ENCODE measurements at places on chromosomes 16 and 17. TPM values are rescaled to one million over a fixed set of nuclear protein-coding genes. Genes with fewer than 3 reads are reported as not detected.

The DCUN1D3 gene
- total RNA-seq: 36.7 TPM

The ZNF276 gene
- total RNA-seq: 72.1 TPM

The ZNF624 gene
- 4.2 TPM for total RNA-seq

The NACA2 gene
- total RNA-seq: not detected

The TAC4 gene
- total RNA-seq: not detected

The KRTAP17-1 gene
- not detected for total RNA-seq

The SLC5A10 gene
- not detected for total RNA-seq

The SLC16A11 gene
- 1.2 TPM for total RNA-seq

The TSPOAP1 gene
- total RNA-seq: 54.0 TPM

The IRX5 gene
- not detected for total RNA-seq

The MYH8 gene
- not detected for total RNA-seq

The GDPD3 gene
- total RNA-seq: 1.6 TPM

- no peak for DNase-seq
Observed at GRCh38 chr16:81697616-81698309, 81.3 kb upstream of the PLCG2 start.

DNA sequence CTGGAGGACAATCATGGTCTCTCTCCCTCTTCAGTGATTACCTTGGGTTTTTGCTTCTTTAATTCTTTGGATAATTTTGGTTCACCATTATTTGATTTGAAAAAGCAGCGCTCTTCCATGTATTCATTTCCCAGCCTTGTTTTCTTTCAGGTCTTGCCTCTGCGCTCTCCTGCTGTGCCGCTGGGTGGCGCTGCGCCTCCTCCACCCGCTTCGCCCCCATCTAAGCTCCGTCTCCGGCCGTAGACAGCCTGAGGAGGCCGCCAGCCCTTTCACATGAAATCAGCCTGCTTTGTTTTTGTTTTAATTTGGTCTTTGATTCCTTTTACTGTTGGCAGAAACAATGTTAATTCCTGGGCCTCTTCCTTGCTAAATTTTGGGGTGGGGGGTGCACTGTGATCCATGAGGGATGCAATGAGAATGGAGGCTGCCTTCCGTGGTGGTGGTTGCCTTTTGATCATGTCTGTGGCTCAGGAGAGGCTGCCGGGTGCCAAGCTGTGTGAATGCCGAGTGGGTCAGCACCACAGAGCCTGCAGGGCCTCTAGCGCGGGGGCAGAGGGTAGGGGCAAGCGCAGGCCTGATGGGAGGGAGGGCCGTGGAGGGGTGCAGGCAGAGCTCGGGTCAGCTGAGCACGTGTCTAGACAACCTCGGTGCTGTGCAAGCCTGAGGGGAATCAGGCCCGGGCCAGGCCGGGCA lies 64.1 kb downstream of the PLD6 start:
- DNase-seq: no peak

DNA sequence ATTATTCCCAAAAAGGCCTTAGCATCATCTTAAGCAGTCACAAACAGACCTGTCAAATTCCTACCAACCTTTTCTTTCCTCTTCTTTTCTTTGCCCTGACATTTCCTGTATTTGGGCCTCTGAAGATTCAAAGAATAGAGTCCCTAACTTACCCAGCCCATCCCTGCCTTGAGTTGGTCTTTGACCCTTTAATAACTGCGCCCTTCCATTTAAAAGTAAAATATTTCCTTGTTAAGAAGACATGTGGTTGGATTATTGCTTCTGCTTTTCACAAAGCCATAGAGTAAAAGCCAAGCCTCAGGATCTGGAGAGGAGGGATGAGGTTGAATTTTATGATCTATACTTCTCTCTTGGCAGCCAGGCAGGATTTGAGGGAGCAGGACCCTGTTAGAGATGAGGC lies 13.2 kb upstream of the CCL23 start:
- no peak for DNase-seq

- no peak for DNase-seq
Observed at GRCh38 chr17:80704894-80705293, 160.3 kb downstream of the RPTOR start.

GRCh38 chr17:48012151-48012520 lies 25.5 kb downstream of the COPZ2 start:
- no peak for DNase-seq

DNA sequence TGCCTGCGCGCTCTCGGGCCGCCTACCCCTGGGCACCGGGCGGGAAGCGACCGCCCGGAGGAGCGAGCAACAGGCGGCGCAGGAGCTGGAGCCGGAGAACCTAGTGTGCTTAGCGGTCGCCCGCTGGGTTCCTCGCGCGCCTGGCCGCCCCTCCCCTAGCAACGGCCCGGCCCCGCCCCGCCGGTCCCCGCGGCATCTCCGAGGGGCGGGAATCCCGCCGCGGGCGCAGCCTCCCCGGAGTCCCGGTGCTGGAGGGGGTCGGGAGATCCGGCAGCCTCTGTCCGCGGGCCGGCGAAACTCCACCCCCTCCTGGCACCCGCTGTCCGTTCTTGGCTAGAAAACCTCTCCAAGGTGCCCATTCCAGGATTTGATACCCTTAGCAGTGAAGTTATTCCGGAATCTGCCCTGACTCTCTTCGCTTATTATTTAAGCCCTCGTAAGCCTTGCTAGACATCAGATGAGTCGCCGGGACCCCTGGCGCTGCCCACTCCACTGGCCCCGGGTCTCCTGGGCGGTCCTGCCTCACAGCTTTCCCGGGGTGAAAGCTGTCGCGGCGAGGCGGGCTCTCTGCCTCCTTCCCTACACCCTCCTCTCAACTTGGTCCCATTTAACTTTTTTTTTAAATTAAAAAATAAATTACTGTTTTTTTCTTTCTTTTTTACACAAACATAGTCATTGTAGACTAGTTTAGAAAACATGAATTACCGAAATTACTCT lies at the start of gene RPRML:
RPRML (minus strand) TSS at position 107 of the 717 bp plus-strand sequence. CDS start 246 bp downstream, outside the sequence.
- DNase-seq: no peak

- DNase-seq: no peak
Observed at GRCh38 chr16:19582050-19582831, 26.7 kb downstream of the VPS35L start.

- DNase-seq: no peak
Observed at GRCh38 chr17:47862621-47863440, 11.9 kb upstream of the SP6 start.

GRCh38 chr17:7478276-7479212 lies 887 bp downstream of the ZBTB4 start:
- no peak for DNase-seq

DNA sequence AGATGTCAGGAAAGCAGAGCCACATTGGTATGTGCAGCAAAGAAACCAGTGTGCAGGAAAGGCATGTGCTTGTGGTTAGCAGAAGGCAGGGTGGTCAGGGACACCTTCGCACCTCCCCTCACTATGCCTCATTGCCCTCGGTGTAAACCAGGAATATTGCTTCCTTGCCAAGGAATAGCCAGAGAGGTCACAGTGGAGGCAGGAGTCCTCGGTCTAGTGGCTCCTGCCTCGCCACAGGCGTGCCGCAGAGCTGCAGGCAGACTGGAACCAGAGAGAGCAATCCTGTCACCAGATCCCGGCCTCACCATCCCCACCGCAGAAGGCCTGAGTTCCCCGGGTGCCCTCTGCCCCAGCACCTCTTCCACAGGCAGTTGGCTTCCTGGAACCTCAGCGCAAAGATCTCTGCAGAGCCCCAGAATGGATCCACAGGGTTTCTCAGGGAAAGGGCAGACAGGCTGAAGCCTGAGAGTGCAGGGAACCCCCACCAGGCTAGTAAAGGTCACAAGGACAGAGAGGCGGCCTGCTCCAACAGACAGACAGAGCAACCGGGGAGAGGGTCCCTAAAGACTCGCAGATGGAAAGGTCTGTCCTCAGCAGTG lies 21.6 kb downstream of the CCDC182 start:
- no peak for DNase-seq

DNA sequence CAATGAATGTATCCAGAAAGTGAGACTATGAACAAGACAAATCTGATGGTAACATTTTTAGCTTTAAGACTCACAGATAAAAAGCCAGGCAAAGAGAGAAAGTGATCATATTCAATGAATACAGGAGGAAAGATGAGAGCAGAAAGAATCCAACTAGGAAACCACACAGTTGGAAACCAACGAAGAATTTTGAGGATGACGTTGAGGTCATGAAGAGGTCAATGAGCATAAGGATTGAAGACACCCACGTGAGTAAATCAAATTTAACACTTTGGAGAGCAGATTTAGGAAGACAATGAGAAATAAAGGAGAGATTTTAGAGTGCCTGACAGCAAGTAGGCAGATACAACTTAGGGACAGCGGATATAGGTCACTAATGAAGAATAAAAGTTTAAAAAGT lies 948.1 kb downstream of the KCNJ2 start:
- no peak for DNase-seq

DNA sequence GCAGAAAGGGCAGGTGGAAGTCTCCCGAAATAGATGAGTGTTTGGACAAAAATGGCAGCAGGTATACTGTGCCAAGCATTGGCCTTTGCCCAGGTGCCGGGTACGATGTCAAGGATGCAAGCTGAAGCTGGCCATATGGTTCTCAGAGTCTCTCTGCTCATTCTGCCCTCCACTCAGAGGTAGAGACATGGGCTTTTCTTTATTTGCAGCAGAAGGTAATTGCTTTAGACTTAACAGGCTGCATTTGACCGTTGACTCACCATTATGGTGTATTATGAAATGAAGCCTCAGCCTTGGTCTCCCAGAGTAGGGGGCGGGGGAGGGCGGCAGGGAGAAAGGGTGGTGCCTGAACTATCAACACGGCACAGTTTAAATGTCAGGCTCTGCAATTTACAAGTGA lies 969.1 kb upstream of the EEF2KMT start:
- no peak for DNase-seq

DNA sequence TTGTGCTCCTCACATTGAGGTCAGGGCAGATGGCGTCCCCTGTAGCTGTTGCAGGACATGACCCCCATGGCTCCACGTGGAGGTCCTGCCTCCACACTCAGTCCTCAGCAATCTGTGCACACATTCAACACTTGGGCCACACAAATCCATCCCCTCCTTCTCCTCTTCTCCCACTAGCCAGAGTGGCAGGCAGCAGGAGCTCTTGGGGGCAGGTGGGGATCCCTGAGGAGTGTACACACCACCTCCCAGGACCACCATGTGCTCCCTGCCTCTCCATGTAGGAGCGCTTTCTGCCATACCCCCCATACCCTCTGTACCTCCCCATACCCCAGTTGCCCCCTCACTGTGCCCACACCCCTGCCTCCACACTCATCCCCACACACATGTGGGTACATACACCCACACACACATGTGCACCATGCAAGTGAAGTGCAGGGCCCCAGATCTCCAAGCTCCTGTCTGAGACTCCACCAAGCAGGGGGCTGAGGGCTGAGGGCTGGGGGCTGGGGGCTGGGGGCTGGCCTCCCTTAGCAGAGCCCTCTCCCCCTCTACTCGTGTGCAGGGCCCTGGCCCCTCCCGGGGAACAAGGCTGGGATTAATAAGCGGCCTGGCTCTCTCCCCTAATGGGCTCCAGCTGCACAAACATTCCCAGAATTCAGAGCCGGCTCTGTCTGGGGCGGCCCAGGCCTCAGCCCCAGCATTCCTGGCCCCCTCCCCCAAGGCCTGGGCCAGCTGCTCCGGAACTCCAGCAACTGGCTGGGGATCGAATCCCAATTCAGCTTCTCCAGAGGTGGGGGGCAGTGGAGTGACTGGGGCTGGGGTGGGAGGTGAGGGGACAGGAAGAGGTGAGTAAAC lies 48.2 kb upstream of the MEIOC start:
- no peak for DNase-seq

- no peak for DNase-seq
Observed at GRCh38 chr16:24367186-24367710, 111.1 kb downstream of the CACNG3 start.

DNA sequence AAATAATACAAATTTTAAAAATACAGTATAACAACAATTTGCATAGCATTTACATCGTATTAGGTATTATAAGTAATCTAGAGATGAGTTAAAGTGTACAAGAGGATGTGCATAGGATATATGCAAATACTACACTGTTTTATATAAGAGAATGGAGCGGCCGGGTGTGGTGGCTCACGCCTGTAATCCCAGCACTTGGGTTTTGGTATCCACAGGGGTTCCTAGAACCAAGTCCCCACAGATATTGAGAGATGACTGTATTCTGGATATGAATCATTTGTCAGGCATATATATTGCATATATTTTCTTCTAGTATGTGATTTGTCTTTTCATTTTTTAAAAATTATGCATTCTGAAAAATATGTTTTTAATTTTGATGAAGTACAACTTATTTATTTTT lies 77.5 kb upstream of the MSI2 start:
- no peak for DNase-seq

DNA sequence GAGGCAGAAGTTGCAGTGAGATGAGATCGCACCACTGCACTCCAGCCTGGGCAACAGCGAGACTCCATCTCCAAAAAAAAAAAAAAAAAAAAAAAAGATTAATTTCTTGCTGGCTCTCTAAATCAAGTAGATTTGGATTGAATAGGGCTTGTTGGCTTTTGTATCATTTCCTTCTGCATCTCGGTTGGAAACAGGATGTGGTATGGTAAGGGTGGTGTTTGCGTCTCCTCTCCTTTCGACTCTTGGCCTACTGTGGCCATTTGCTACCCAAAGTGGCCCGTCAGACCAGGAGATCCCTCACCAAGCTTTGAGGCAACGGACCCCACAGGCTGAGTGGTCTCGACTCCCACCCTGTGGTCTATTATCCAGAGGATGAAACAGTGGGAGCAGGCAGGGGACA lies 168.0 kb upstream of the IRX3 start:
- DNase-seq: no peak

GRCh38 chr16:57624806-57625500 lies 3.5 kb upstream of the ADGRG1 start:
- DNase-seq: no peak

- DNase-seq: no peak
Observed at GRCh38 chr17:7849751-7850504, 4.9 kb upstream of the TMEM88 start.

DNA sequence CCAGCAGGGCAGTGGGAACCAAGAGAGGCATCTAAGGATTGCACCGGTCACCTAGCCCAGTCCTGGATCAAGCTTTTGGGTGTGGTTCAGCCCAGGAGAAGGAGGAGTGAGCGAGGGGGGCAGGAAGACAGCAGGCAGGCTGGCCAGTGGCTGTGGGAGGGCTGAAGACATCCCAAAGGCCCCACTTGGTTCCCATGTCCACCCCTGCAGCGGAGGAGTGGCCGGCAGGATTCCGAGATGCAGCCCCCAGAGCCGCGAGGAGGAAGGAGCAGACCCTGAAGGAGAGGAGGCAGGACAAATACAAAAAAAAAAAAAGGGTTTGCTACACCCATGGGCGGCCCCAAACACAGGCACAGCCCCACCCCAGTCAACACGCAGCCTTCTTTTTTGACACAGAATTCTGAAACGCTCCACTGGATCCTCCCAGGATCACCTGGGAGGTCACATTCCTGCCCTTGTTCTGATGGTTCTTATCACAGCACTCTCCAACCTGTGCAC lies 1.1 kb upstream of the SLC47A2 start:
- no peak for DNase-seq

DNA sequence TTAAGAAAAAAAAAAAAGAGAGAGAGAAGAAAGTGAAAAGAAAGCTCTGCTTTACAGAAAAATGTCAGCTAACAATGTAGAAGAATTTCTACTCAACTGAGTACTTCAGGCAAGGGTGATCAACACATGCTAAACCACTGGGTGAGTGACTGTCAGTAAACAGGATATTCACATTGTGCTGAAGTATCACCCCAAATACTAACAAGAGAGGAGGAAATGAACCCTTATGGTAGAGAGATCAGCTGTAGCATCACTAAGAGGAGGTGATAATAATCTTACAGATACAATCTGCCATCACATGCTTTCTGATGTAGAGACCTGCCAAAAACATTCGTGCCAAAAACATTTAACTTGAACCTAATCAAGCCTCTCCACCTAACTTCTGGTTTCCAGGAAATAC lies 30.7 kb upstream of the ICAM2 start:
- no peak for DNase-seq
